Activated T-cell treated with anti-CD3 and anti-CD28 coated beads for 1 hour (primary cell): ENCODE measurements at places on chromosomes 6 and 20.

- no peak for DNase-seq
Measured at GRCh38 chr6:161268531-161269210, 5.2 kb downstream of the AGPAT4 start.

GRCh38 chr6:106439459-106439858, 78.9 kb downstream of the CRYBG1 start:
- no peak for DNase-seq

DNA sequence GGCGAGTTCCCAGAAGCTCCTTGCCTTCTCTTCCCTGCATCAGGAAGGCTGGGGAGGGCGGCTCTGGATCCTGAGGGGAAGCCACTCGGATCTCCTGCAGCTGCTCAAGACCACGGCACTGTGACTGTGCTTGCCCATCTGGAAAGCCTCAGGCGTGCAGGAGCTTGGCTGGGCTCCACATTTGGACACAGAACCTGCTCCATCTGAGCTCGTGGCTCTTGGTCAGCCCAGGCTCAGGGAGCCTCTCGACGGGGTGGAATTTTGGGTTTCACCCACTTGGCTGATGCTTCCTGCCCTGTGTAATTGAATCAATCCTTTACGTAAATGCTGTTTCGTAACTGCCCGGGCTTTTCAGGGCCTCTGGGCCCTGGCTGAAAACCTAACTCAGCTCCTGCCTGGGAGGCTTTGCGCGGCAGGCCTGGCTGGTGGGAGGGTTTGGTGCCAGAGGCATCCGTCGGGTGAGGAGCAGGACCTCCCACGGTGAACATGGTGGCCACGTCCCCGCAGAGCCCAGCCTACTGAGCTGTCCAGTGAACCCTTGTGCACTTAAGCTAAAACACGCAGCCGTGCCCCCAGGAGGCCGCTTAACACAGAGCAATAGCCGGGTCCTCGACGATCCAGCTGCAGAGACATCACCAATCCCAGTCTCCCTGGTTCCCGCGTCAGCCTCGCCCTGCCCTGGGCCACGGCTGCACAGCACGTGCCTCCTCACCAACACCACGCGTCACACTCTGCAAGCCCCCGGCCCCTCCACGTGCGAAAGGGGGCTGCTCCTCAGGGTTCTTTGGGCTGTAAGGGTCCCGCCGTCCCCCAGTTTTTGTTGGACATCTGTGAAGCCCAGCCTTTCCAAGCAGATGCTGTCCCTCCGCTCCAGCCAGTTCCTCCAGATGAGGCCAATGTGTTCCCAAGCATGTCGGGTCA, 241.0 kb downstream of the DLL1 start:
- DNase-seq: no peak

DNA sequence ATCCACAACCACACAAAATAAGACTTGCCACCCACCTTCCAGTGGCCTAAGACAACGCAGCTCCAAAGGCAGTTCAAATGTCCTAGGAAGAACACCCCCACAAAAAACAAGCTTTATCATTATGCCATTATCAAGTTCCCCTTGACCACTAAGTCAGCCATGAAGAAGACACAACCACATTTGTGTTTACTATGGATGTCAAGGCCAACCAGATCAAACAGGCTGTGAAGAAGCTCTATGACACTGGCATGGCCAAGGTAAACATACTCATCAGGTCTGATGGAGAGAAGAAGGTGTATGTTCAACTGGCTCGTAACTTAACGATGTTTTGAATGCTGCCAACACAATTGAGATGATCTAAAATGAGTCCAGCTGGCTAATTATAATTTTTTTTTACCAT, 26.1 kb downstream of the SEC63 start:
- no peak for DNase-seq

DNA sequence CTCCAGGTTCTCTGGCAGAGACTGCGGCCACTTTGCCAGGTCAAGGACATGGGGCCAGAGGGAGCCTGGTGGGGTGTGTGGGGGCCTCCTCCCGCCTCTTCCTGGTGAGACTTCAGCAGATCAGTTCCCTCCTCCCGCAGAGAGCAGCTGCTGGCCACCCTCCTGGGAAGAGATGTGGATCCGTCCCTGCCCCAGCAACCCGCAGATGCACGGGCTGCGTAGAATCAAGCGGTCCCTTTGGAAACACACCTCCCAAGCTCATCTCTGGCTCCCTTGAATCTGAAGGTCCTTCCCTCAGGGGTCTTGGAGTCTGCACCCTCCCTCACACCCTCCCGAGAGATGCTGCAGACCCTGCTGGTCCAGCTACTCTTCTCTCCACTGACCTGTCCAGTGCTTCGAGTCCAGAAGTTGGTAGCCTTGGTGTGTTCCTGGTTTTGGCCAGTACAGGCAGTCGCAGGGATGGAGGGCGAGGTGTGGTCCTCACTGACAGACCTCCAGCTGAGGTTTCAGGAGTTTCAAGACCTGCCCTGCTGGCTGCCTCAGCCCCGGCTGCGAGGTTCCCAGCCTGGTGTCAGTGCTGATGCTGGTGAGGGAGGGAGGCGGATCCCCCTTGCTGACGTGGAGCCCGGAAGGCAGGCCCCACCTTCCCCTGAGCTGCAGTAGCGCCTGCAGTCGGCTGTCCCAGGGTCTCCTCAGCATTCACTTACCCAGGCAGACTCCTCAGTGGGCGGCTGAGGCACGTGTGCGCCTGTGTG, at the start of gene NPBWR2:
Gene NPBWR2 (minus strand): TSS at position 585 of the 755 bp plus-strand sequence. CDS start 734 bp downstream, outside the sequence.
- no peak for DNase-seq
